ENCODE measurements at places on chromosomes 2 and 18.

DNA sequence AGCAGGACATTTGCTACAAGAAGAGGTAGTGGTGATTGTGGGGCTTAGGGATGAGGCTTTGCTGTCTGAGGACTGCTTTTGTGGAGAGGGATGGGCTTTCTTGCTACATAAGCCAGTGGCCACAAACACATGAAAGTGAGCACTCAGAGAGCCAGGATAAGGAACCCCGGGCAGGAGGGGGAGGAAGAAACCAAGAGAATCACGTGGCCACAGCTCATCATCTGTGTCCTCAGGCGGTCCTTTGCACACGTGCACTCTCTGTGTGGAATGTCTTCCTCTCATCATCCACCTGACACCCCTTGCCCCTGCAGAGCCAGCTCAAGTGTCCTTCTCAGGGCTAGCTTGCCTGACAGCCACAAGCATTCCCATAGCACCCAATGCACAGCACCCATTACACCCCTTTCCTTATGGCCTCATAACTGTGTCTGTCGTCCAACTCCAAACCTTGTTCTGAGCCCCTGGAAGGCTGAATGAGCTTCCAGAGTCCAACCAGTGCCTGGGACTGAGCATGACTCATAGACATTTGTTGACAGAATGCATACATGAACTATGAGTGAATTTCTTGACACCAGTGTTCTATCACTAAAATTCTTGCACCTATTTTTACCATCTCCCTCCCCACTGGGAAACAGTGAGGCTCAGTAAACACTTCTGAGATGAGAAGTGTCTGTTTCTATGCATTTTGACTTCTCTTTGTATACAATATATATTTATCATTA is 398.3 kb downstream of the ALK start:
- DNase-seq, result peak; percentile 65

GRCh38 chr18:21203126-21203525 is 38.9 kb upstream of the GREB1L start:
- no peak for DNase-seq

GRCh38 chr2:55811048-55811447 is 112.5 kb downstream of the EFEMP1 start:
- no peak for DNase-seq

GRCh38 chr2:73295751-73296400 is 2.5 kb upstream of the EGR4 start:
- no peak for DNase-seq

- DNase-seq, result no peak
Measured at GRCh38 chr2:133377021-133377481, 191.2 kb downstream of the NCKAP5 start.

- peak; percentile 30 for DNase-seq
Measured at GRCh38 chr18:63112706-63113105, 206.9 kb downstream of the BCL2 start.

GRCh38 chr2:8684540-8684877 is 2.7 kb downstream of the ID2 start:
- DNase-seq, result no peak

GRCh38 chr2:501130-501529 is 176.1 kb downstream of the TMEM18 start:
- no peak for DNase-seq

- DNase-seq, result peak; percentile 43
Measured at GRCh38 chr2:39837856-39838453, 58.9 kb upstream of the THUMPD2 start.

DNA sequence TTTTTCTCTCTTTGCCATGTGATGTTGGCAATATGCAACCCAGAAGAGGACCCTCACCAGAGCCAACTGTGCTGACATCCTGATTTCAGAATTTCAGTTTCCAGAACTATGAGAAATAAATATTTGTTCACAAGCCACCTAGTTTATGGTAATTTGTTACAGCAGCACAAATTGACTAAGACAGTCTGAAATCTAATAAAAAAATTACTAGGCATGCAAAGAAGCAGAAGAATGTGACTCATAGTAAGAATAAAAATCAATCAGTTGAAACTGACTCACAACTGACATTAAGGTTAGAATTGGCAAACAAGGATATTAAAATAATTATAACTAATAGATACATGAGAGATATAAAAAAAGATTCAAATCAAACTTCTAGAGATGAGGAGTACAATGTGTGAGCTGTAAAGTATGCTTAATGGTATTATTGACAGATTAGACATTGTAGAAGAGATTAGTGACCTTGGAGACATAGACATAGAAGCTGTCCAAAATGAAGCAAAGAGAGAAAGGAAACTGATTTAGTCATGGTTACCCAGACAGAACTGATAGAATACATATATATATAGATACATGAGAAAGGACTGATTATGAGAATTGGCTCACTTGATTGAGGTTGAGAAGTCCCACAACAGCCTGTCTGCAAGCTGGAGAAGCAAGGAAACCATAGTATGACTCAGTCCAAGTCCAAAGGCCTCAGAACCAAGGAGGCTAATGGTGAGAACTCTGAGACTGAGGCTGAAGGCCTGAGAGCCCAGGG is 27.8 kb upstream of the TTC39C start:
- DNase-seq, result no peak

DNA sequence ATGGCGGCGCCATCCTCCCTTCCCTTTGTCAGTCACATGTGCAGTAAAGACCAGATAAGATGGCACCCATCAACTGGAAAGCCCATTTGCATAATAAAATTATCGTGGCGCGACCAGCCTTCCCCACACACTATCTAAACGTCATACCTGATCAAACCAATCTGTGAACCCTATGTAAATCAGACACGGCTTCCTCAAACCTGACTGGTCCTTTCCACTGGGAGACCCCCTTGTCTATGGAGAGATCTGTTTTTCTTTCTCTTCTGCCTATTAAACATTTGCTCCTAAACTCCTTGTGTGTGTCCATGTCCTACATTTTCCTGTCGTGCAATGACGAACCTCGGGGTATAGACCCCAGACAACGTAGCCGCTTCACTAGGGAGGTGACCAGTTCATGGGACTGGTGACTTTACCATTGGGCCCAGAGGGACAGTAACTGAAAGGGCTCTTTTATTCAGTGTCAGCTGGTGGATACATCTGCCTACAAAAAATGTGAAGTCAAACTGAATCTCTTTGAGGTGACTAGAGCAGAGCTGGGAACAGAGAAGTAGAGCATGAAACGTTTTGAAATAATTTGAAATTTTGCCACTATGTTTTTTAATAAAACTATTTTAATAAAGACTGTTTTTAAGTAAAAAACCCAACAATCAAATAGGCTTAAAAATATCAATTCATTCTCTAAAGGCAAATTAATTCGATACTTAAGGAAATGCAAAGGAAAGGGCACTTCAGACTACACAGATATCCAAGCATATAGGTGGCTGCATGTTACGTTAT is 87.5 kb downstream of the SOCS6 start:
- no peak for DNase-seq

DNA sequence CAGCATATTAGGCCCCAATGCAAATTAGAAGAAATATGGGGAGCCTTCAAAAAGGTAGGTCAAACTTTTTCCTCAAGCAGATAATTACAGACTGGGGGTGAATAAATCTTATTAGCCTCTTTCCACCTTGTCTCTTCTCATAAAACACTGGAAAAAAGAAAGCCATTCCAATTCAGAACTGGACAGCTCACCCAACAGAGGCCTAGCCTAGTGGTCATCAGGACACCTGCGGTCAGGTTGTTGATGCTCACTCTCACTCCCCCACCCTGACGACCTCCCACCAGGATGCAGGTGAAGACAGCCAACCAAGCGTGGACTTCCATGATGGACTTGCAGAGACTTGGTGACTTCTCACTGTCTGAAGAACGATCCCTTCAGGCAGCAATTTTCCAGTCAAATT is 207.1 kb downstream of the ALK start:
- DNase-seq, result no peak

DNA sequence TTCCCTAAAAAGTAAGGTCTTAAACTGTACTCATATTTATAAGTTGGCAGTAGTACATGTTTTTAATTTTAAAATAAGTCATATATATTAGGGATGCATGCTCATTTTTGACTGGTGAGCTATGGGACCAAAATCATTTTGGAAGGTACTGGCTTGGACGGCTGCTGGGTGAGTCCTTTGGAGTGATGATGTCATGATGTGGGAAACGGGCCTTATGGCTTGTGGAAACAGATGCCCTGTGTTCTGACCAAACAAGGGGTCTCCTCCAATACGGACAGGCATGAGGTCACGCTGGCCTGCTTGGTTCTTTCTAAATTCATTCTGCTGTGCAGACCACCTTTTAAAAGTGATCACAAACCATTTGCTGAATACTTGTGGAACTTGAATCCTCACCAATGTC is 109.2 kb upstream of the MGAT5 start:
- no peak for DNase-seq

DNA sequence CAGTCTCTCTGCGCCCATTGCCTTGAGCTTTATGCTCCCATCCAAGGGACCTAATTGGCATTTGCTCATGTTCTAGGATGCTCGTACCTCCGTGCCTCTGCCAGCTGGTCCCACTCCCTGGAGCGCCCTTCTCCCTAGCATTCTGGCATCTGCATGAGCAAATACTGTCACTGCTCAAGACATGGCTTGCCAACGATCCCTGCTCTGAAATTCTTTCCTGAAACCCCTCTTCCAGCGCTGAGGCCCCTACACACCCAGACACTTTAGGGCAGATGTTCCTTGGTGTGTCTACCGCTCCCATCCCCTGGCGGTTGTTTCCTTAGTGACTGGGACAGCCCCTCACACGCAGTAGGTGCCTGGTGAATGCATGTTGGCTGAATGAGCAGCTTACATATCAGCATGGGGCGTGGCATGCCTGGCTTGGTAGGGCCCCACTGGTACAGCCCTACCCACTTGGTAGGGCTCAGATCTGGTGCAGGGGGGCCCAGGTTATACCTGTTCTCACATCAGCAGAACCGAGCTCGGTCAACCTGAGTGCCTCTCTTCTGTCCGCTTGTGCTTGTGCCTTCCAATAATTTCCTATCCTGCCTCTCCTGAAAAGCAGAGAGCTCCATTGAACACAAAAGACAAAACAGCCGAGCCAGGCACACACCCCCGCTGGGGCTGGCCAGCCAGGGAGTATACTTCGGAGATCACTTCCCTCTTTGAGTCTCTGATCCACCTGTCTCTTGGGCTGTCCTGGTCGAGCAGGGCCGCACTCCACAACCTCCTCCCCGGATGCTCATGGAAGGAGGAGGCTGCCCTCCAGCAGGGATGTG is 59.2 kb downstream of the INHBB start:
- DNase-seq, result no peak

- no peak for DNase-seq
Measured at GRCh38 chr18:73752965-73753364, 394.7 kb downstream of the FBXO15 start.

GRCh38 chr2:236998236-236998635 is 87.5 kb upstream of the COPS8 start:
- no peak for DNase-seq

GRCh38 chr18:48777744-48778116 is 173.0 kb downstream of the SMAD7 start:
- peak; percentile 49 for DNase-seq

DNA sequence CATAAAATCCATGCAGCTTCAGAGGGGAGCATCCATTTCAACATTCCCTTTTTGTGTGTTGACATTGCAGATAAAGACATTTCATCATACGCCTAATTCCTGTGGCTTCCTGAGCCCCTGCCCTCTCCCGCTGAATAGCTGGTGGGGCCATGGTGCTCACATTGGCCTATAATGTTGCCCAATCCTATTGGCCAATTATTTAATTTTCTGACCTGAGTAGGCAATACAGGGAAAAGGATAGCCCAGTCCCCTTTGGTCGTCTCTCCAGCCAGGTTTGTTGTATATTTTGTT is 163.8 kb upstream of the MYCN start:
- DNase-seq, result peak; percentile 53

- no peak for DNase-seq
Measured at GRCh38 chr2:105460048-105460732, 61.3 kb upstream of the FHL2 start.

GRCh38 chr18:3995476-3996102 is 459.5 kb downstream of the DLGAP1 start:
- peak; percentile 48 for DNase-seq

Data from MV-4-11 (cell line).